ENCODE measurements at places on chromosomes 11 and 22. TPM values are rescaled to one million over a fixed set of nuclear protein-coding genes. Genes with fewer than 3 reads are reported as not detected.

DNA sequence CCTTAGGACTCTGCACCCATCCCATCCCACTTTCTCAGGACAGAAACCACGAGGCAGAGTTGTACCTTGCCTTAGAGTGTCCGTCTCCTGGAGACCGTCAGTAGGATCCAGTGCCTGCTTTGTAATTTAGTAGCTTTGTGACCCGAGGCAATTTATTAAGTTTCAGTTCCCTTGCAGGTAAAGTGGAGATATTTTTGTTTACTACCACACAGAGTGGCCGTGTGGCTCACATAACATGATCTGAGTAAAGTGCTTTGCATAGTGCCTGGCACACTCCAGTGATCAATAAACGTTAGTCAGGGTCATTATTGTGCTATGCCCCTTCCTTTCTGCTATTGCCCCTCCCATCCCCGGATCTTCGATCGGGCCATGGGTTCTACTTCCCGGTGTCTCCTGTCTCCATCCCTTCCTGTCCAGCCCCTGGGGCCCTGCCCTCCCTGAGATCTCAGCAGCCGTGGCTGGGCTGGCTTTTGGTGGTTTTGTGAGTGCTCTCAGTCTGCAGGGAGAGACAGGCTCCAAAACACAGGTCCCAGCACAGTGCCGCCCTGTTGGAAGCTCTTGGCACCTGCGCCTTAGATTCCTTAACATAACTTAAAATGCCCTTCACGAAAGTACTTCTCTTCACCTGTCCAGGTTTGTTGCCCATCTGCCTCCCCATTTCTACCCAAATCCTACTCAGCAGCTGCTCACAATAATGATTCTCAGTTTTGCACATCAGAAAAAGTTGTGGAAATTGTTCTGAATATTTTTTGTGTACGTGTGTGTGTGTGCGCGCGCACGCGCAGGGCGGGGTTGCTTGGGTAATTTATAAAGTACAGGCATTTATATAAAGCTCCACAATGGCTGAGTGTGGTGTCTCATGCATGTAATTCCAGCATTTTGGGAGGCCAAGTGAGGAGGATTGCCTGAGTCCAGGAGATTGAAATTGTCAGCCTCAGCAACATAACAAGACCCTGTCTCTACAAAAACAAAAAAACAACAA, 753.7 kb downstream of the NTM start:
- no peak overlapping the region for H3K4me3 ChIP-seq
- peaks cover 4% of the 10 kb centered on the region for H3K4me1 ChIP-seq
- no peak overlapping the region for H3K27ac ChIP-seq
- no peak for DNase-seq

The CCDC87 gene
- not detected for total RNA-seq

GRCh38 chr11:45654231-45655011, 11.0 kb downstream of the CHST1 start:
- H3K4me3 ChIP-seq, result no peak overlapping the region
- DNase-seq, result no peak
- no peaks in the 10 kb centered on the region for H3K27me3 ChIP-seq
- no peak overlapping the region for H3K27ac ChIP-seq

GRCh38 chr11:71200761-71201160, 51.6 kb downstream of the SHANK2 start:
- H3K27me3 ChIP-seq, result peaks cover 5% of the 10 kb centered on the region
- H3K4me3 ChIP-seq, result no peak overlapping the region
- no peak overlapping the region for H3K27ac ChIP-seq
- DNase-seq, result no peak

The FBLN1 gene
- 21.3 TPM for total RNA-seq

DNA sequence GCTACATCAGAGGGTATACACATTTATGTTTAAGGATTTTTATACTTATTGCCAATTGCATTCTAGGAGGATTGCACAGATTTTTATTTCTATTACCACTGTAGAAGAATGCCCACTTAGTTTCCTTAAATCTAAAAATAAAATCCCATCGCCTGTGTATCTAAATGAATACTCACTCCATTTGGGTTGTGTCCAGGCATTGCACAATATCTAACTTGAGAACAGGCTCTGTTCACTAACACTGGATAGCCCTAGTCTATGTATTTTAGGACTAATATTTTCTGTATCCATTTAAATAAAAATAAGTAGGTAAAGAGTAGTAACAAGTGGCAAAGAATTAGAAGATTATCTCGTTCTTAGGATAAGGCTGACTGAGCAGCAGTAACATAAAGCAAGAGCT, 4.1 kb downstream of the C11orf52 start:
- peak overlapping the region; percentile 52 for H3K4me3 ChIP-seq
- H3K27me3 ChIP-seq, result no peaks in the 10 kb centered on the region
- DNase-seq, result no peak
- H3K4me1 ChIP-seq, result peaks cover 75% of the 10 kb centered on the region

The ZNF70 gene
- 4.6 TPM for total RNA-seq

The SEPTIN5 gene
- total RNA-seq, result 8.5 TPM

GRCh38 chr11:76653674-76654284, 16.8 kb downstream of the LRRC32 start:
- peak overlapping the region; percentile 65 for H3K27ac ChIP-seq
- no peaks in the 10 kb centered on the region for H3K27me3 ChIP-seq
- DNase-seq, result peak; percentile 65
- H3K36me3 ChIP-seq, result peaks cover 7% of the 10 kb centered on the region

DNA sequence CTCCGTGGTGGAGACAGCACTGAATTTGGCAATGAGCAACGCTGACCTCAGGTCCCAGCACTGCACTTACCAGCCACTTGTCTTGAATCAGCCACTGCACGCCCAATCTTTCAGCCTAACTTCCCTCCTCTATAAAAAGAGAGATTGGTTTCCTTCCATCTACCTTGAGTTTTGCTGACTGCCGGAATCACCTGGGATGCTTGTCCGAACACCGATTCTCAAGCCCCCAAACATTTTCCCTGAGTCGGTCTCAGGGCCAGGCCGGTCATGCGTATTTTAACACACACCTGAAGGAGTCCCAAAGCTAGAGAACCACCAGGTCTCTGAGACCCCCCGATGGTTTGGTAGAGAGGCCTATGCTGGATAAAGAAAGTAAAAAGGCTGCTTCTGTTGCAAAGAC, 131.5 kb downstream of the SPATA19 start:
- DNase-seq, result no peak
- H3K27me3 ChIP-seq, result no peaks in the 10 kb centered on the region
- no peaks in the 10 kb centered on the region for H3K36me3 ChIP-seq
- no peak overlapping the region for H3K27ac ChIP-seq

DNA sequence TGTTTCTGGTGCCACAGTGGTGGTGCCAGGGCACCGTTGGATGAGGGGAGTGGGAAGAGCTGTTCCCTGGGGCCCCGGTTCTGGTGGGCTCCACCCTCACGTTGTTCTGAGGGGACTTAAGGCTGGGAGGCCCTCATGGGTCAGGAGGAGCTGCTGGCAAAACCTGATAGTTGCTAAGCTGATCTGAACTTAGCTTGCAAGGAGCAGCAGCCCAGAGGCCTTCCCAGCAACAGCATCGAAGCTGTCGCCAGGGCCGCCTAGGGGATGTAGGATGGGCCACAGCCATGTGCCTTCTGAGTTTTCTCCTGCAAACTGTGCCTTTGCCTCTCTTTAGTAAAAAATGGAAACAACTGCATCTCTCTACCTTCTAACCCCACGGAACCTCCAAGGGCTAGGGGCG, 240.2 kb downstream of the TBC1D22A start:
- peaks cover 11% of the 10 kb centered on the region for H3K36me3 ChIP-seq
- no peaks in the 10 kb centered on the region for H3K4me1 ChIP-seq
- no peak overlapping the region for H3K27ac ChIP-seq

GRCh38 chr22:44328762-44329161, 16.0 kb upstream of the SHISAL1 start:
- no peaks in the 10 kb centered on the region for H3K4me1 ChIP-seq
- DNase-seq, result no peak
- H3K36me3 ChIP-seq, result no peaks in the 10 kb centered on the region
- H3K27ac ChIP-seq, result no peak overlapping the region
- H3K4me3 ChIP-seq, result no peak overlapping the region
- H3K27me3 ChIP-seq, result no peaks in the 10 kb centered on the region

The OR5J2 gene
- total RNA-seq, result not detected

The NAALADL1 gene
- total RNA-seq, result 4.8 TPM

DNA sequence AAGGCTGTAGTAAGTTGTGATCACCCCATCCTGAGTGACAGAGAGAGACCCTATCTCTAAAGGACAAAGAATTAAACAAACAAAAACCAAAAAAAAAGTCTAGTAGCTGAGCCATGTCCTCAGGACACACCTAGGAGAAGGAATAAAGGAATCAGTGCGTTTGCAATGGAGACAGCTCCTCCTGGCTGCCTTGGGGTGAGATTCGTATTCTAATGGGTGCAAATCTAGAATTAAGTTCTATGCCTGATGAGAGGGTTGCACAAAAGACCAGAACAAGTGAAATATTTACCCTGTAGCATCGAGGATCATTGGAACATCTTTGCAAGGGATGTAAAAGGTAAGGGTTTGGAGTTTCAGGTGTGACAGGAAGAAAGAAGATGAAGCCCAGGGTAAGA, 70.3 kb upstream of the BMAL1 start:
- no peaks in the 10 kb centered on the region for H3K27me3 ChIP-seq
- peak overlapping the region; percentile 42 for H3K4me3 ChIP-seq
- no peaks in the 10 kb centered on the region for H3K36me3 ChIP-seq
- H3K27ac ChIP-seq, result no peak overlapping the region
- H3K4me1 ChIP-seq, result no peaks in the 10 kb centered on the region
- DNase-seq, result no peak

DNA sequence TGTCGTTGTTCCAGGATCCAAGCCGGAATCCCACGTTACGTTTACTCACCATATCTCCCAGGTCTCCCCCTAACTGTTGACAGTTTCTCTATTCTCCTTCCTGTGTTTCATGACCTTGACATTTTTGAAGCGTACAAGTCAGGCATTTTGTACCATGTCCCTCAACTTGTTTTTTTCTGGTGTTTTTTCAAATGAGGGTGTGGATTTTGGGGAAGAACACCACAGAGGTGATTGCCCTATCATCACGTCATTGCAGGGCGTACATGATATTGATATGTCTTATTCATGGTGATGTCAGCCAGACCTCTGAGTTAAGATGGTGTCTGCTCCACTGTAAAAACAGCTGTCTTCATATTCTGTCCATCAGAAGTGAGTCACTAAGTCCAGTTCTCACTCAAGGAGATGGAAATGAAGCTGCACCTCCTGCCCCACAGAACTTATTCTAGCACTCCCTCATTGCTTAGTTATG, 28.3 kb upstream of the SOX10 start:
- no peak for DNase-seq
- H3K4me1 ChIP-seq, result peaks cover 4% of the 10 kb centered on the region
- H3K36me3 ChIP-seq, result no peaks in the 10 kb centered on the region
- no peak overlapping the region for H3K4me3 ChIP-seq
- H3K27me3 ChIP-seq, result no peaks in the 10 kb centered on the region

DNA sequence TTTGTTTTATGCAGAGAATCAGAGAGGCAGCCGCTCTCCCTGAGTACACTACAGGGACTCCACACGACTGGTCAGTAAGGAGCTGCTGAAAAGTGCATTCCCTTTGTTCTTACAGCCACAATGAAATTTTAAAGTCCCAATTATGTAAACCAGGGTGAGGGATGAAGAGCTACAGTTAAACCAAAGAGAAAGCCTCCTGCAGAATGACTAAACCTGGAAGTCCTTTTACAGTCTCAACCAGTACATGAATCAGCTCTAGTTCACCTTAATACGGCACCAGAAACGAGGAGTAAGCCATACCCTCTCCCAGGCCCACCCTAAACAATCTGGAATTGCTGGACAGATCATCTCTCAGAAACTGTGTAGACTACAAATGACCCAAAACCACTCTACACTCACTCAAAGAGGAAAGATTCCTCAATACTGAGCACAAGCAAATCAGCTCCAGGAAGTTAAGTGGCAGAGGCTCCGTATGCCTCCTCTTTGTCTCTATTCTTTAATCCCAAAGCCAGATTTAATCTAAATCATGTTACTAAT, 113.1 kb downstream of the RBFOX2 start:
- H3K36me3 ChIP-seq, result no peaks in the 10 kb centered on the region
- peak overlapping the region; percentile 68 for H3K4me3 ChIP-seq
- H3K27ac ChIP-seq, result peak overlapping the region; percentile 90
- no peaks in the 10 kb centered on the region for H3K27me3 ChIP-seq
- no peak for DNase-seq

DNA sequence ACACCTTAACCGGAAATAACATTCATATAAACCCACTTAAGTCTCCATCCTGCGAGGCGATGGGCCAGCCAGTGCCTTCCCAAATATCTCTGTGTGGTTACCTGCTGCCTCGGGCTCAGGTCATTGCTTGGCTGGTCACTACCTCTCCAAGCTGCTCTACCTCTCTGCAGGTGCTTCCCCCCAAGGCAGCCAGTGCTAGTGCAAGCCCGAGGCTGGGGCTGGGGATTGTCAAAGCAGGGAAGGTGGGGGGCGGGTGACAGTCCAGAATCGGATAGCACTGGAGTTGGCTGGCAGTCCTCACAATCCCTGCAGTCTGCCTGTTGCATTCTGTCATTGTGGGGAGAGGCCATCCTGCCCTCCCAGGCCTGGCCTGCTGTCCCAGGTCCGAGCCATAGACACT, 11.1 kb downstream of the MCHR1 start:
- H3K27ac ChIP-seq, result no peak overlapping the region
- H3K4me1 ChIP-seq, result no peaks in the 10 kb centered on the region
- DNase-seq, result no peak

The KRTAP5-11 gene
- not detected for total RNA-seq

DNA sequence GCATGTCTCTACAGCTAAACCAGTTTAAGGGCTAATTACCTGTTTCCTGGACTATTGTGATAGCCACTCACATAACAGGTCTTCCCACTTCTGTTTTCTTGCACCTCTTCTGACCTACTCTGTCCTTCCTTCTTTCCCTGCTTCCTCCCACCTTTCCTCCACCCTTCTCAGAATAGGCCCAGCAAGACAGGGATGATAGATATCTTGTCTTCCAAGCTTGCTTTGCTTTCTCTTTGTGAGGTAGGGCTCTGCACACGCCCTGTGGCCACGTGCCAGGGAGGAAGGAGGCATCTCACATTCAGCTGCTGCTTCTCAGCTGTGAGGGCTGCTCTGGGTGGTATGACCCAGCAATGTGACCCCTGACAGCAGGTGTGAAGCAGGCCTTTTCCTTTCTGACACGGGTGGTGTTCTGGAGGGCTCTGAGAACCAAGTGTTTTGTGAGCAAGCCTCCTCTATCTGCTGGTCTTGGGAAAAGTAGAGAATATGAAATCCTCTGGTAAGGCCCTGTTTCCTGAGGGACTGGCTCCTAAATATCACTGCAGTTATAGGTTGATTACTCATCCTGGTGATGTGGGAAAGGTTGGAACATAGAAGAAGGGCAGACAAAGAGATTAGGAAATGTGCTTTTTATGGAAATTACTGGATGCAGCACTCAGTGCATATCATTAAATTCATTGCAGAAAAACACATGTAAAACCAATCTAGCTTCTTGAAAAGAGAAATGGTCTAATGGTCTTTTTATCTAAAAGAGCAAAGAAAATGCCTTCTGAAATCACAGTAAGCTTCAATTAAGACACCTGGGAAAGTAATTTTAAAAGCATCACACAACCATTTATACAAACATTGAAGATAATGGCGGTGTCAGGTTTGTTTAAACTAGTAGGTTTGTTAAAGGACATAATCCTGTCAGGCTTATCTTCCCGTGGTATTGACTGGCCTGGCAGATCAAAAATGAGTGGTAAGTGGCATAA, 8.5 kb downstream of the AMOTL1 start:
- H3K27ac ChIP-seq, result peak overlapping the region; percentile 99
- peak; percentile 42 for DNase-seq
- H3K27me3 ChIP-seq, result no peaks in the 10 kb centered on the region
- H3K4me3 ChIP-seq, result peak overlapping the region; percentile 15
- H3K36me3 ChIP-seq, result no peaks in the 10 kb centered on the region

The KCNJ1 gene
- total RNA-seq, result not detected

All from psoas muscle (tissue), 8 donors.